ENCODE measurements at places on chromosomes 2 and 18. TPM values are rescaled to one million over a fixed set of nuclear protein-coding genes. Genes with fewer than 3 reads are reported as not detected.

Gene TRIM43
- not detected for polyA plus RNA-seq

Gene FOXD4L1
- polyA plus RNA-seq, result 1.6 TPM

Gene C2orf66
- 1.4 TPM for polyA plus RNA-seq

Gene CNDP2
- 135 TPM for polyA plus RNA-seq

Gene GREB1L
- 4.6 TPM for polyA plus RNA-seq

Gene AKAIN1
- 2.8 TPM for polyA plus RNA-seq

Gene FLACC1
- 4.3 TPM for polyA plus RNA-seq

Gene SEMA4C
- 84.0 TPM for polyA plus RNA-seq

Gene INHA
- 2.2 TPM for polyA plus RNA-seq

GRCh38 chr18:80205294-80205693 lies 42.0 kb downstream of the PARD6G start:
- peaks cover 9% of the 10 kb centered on the region for H3K36me3 ChIP-seq
- DNase-seq, result no peak
- no peak overlapping the region for H3K27ac ChIP-seq

DNA sequence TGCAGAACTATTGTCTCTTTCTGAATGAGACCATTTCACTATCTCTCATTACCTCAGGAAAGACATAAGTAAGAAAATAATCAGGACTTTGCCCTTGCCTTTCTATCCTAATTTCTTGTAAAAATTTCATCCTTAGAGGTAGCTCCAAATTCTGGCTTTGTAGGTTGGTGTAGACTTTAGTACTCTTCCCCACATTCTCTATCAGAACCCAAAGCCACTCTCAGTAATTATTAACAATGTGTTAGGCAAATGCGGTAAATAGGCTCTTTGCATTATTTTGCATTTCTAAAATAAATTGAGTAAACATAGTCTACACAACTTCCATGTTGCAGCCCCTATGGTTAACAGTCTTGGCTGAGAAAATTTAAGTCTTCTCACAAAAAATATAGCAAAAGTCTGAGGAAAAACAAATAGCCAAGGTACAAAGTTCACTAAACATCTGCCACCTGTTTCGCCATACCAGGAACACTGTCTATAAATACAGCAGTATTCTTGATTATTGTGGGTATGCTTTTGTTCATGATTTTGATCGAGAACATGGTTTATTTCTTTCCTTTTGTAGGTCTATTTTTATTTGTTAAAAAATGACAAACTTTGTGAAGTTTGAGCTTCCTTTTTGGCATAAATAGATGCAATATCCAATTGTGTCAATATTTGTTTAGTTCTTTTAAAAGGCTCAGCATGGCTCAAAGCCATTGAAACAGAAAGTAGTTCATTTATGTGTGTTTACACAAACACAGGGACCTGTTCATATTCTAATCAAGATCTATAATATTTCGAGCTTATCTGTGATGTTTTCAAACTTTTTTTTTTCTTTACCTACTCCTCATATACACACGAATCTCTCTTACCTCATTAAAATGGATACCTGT lies 1061.5 kb downstream of the CNTNAP5 start:
- no peak for DNase-seq
- no peak overlapping the region for H3K4me3 ChIP-seq
- H3K36me3 ChIP-seq, result no peaks in the 10 kb centered on the region
- H3K27ac ChIP-seq, result no peak overlapping the region

DNA sequence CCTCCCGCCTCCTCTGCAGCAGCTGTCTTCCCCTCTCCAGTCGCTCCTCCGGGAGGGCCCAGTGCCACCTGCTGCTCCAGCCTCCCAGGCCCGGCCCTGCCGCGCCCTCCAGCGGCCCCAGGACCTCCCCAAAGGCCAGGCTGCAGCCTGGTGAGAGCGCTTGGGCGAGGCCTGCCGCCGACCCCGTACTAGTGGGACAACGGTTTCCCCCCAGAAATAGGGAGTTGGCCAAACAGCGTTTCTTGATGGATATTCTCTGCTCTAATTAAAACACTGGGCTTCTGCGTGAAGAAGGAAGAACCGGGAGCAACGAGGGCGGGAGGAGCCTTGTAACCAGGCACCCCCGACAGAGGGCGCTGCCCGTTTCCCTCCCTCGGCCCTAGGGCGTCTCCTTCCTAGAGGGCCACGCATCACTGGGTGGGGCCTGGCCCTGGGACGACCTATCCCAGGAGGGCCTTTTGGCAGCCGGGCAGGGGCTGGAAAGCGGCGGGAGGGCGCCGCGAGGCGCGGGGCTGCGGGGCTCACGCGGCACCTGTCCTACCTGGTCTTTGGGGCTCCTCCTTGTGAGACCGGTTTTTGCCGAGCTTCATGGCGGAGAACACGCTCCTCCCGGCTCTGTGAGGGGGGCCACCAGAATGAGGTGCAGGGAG lies 25.4 kb upstream of the OTOF start:
- no peak overlapping the region for H3K27ac ChIP-seq
- H3K4me1 ChIP-seq, result peaks cover 15% of the 10 kb centered on the region
- H3K36me3 ChIP-seq, result peaks cover 3% of the 10 kb centered on the region

DNA sequence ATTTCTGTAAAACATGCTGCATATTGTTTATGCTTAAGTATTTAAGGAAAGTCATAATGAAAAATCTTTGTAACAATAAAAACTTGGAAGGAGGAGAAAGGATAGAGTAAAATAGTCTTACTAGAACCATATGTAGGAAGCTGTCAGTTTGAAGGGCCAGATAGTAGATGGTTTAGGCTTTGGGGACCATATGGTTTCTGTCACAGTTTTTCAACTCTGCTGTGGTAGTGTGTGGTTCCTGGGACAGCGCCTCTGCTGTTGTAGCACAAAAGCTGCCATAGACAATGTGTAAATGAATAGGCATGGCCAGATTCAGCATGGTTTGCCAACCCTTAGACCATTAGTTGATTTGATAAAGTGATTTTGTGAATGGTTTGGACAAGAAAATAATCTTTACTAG lies 75.5 kb downstream of the SLC39A10 start:
- H3K4me3 ChIP-seq, result no peak overlapping the region
- H3K27ac ChIP-seq, result no peak overlapping the region

DNA sequence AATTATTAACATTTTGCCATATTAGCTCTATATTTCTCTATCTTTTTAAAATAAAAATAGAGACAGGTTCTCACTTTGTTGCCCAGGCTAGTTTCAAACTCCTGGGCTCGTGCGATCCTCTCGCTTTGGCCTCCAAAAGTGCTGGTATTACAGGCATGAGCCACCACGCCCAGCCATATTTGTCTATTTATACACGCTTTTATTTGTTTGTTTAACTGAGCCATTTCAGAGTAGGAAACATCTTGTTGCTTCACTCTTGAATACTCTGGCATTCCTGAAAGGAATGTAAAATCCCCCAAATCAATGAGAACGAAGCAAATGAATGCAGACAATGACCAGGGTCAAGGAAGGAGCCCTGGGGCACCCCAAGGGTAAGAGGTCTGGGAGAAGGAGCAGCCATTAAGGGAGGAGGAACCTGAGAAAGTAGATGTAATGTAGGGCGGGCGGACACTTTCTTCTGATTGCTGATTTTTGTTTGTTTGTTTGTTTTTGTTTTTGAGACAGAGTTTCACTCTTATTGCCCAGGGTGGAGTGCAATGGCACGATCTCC lies 31.7 kb upstream of the RAB1A start:
- no peaks in the 10 kb centered on the region for H3K27me3 ChIP-seq
- H3K4me3 ChIP-seq, result no peak overlapping the region
- no peak for DNase-seq
- no peaks in the 10 kb centered on the region for H3K36me3 ChIP-seq

- peaks cover 5% of the 10 kb centered on the region for H3K36me3 ChIP-seq
- no peak for DNase-seq
- H3K27me3 ChIP-seq, result no peaks in the 10 kb centered on the region
These were observed 18.7 kb downstream of the HNRNPA3 start for GRCh38 chr2:177231270-177231669.

DNA sequence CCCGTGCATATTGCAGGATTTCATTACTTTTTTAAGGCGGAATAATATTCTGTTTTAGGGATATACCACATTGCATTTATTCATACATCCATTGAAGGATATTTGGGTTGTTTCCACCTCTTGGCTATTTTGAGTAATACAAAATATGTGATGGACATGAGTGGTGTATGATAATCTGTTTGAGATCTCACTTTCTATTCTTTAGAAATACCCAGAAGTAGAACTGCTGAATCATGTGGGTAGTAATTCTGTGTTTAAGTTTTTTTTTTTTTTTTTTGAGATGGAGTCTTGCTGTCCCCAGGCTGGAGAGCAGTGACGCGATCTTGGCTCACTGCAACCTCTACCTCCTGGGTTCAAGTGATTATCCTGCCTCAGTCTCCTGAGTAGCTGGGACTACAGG lies 201.4 kb downstream of the NYAP2 start:
- no peak for DNase-seq
- no peaks in the 10 kb centered on the region for H3K36me3 ChIP-seq
- H3K4me3 ChIP-seq, result no peak overlapping the region
- no peak overlapping the region for H3K27ac ChIP-seq
- H3K4me1 ChIP-seq, result no peaks in the 10 kb centered on the region

DNA sequence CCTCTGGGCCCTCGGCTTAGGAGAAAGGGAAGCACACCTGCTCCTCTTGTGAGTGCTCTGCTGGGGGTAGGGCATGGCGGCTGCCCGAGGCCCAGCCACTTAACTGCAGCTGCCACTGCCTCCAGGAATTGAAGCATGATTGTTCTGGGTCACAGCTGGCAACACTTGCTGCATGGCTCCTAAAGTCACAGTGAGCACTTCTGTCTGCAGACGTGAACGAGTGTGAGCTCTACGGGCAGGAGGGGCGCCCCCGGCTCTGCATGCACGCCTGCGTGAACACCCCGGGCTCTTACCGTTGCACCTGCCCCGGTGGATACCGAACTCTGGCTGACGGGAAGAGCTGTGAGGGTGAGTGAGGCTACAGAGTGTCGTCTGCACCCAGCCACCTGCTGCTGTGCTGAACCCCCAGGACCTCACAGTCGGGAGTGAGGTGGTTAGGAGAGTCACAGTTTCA lies 44.4 kb downstream of the FBLN7 start:
- H3K27me3 ChIP-seq, result peaks cover 3% of the 10 kb centered on the region
- no peak overlapping the region for H3K27ac ChIP-seq
- DNase-seq, result peak; percentile 22
- H3K4me3 ChIP-seq, result no peak overlapping the region

DNA sequence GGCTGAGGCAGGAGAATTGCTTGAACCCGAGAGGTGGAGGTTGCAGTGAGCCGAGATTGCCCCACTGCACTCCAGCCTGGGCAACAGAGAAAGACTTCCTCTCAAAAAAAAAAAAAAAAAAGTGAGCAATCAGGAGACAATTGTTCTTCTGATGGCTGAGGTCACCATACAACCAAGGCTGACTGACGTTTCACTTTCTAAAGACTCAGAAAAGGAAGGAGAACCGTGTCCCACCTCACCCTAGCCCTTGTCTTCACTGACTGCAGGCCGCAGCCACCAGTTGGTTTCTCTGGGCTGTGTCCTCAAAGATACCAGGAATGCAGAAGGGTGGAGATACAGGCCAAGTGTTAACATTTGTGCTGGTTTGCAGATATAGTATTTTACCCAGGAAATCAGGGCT lies 7.7 kb upstream of the SLC35F6 start:
- H3K27ac ChIP-seq, result no peak overlapping the region
- H3K27me3 ChIP-seq, result no peaks in the 10 kb centered on the region
- no peak overlapping the region for H3K4me3 ChIP-seq
- DNase-seq, result no peak
- H3K36me3 ChIP-seq, result no peaks in the 10 kb centered on the region

GRCh38 chr2:63737081-63737751 lies 104.5 kb upstream of the UGP2 start:
- DNase-seq, result no peak
- no peaks in the 10 kb centered on the region for H3K36me3 ChIP-seq
- no peaks in the 10 kb centered on the region for H3K27me3 ChIP-seq
- no peak overlapping the region for H3K27ac ChIP-seq

GRCh38 chr2:60299179-60299578 lies 254.3 kb downstream of the BCL11A start:
- no peaks in the 10 kb centered on the region for H3K36me3 ChIP-seq
- no peaks in the 10 kb centered on the region for H3K27me3 ChIP-seq
- H3K4me3 ChIP-seq, result no peak overlapping the region
- H3K27ac ChIP-seq, result no peak overlapping the region
- H3K4me1 ChIP-seq, result peaks cover 27% of the 10 kb centered on the region

GRCh38 chr18:419541-420175 lies 80.8 kb downstream of the COLEC12 start:
- H3K27ac ChIP-seq, result no peak overlapping the region
- no peak for DNase-seq
- H3K4me3 ChIP-seq, result no peak overlapping the region
- H3K27me3 ChIP-seq, result no peaks in the 10 kb centered on the region
- no peaks in the 10 kb centered on the region for H3K36me3 ChIP-seq

DNA sequence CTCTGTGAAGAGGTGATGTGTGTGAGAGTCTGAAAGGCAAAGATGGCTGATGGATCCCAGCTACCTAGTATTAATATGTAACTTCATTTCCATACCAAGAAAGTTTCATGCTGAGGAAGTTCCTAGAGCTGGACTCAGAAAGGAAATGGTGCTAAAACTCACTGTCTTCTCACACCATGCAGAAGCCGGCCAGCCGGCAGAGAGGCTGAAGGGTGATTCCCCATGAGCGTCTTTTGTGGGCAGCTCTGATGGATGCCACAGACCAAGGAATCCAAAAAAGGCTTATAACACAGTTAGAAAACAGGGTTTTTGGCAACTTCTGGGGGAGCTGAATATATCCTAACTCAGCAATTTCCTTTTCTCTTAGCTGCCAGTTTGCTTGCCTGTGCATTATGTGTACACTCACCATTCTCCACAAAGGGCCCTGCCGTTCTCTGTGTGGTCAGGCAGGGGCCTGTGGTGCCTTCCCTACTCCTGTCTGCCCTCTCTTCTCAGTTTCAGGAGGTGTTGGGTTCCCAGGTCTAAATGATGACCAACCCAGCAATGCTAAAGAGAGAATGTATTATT lies 289.4 kb downstream of the MTX2 start:
- H3K4me1 ChIP-seq, result peaks cover 6% of the 10 kb centered on the region
- H3K27ac ChIP-seq, result no peak overlapping the region
- no peak for DNase-seq

DNA sequence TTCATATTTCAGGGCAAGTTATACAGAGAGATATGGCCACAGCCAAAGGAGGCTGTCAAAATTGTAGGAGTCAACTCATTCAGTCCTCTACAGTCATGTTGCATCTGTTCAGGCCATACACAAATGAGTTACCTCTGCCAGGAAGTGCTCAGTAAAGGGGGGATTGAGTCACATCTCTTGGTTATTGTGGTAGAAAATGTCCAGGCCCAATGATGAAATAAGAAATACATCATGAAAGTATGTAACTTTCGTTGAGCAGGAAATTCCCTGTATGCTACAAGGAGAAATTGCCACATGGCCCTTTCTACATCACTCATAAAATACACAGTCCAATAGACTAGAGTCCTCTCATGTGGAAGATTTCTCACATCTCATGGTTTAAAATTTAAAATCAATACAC lies 103.9 kb upstream of the COL3A1 start:
- H3K4me3 ChIP-seq, result no peak overlapping the region
- no peaks in the 10 kb centered on the region for H3K36me3 ChIP-seq
- no peaks in the 10 kb centered on the region for H3K4me1 ChIP-seq
- H3K27me3 ChIP-seq, result no peaks in the 10 kb centered on the region
- H3K27ac ChIP-seq, result no peak overlapping the region

- H3K4me3 ChIP-seq, result no peak overlapping the region
- peaks cover 45% of the 10 kb centered on the region for H3K4me1 ChIP-seq
- no peaks in the 10 kb centered on the region for H3K27me3 ChIP-seq
These were observed 100.7 kb upstream of the MCFD2 start for GRCh38 chr2:47016172-47016913.

GRCh38 chr2:71235930-71236587 lies 9.2 kb upstream of the PAIP2B start:
- no peaks in the 10 kb centered on the region for H3K27me3 ChIP-seq
- no peak overlapping the region for H3K4me3 ChIP-seq
- H3K27ac ChIP-seq, result no peak overlapping the region
- no peaks in the 10 kb centered on the region for H3K36me3 ChIP-seq
